ENCODE measurements at places on chromosomes 12 and 14.
A peak's percentile ranks its signal among the peaks of the same experiment; 100 is the strongest.

DNA sequence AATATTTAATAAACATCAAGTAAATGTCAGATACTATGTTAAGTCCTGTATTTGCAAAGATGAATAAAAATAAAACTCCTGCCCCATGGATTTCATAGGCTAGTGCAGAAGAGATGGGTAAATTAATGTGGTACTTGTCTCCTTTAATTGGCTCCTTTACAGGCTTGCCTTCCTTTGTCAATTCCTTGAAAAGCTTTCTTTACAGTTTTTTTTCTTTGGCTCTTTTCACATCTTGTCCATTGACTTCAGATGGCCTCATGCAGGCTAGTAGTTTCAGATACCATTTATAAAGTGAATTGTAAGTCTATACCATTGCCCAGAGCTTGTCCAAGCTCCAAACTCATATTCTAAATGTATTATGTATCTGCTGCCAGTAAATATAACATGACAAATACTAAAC lies 128.7 kb upstream of the GARIN2 start:
- DNase-seq: no peak

GRCh38 chr12:124684496-124684895 lies 117.1 kb upstream of the NCOR2 start:
- no peak for DNase-seq

DNA sequence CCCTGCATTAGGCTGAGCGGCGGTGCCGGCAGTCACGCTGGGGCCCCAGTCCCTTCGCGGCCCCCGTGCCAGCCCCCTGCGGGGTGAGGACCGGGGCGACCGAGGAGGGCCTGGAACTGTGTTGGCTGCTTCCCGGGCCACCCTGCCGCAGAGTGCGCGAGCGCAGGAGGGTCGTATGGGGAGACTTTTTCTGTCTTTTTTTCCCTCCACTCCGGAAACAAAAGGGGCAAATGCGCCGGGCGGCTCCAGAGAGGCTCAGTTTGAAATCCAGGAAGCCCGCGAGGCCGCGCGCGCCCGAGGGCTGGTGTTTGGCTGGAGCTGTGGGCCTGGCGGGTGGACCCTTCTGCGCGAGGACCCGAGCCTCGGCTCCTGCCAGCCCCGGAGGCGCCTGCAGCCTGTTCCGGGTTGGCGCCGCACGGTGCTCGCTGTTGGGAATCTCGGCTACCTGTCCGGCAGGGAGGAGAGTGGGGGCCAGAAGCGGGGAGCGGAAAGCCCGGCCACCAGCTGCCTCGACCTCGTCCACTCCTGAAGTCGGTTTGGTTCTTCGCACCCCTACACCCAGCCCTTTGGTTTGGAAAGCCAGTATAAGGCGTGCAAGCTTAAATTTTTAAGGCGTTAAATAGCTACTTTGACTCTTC lies 638 bp downstream of the PLEKHG3 start:
- DNase-seq: peak; percentile 72

DNA sequence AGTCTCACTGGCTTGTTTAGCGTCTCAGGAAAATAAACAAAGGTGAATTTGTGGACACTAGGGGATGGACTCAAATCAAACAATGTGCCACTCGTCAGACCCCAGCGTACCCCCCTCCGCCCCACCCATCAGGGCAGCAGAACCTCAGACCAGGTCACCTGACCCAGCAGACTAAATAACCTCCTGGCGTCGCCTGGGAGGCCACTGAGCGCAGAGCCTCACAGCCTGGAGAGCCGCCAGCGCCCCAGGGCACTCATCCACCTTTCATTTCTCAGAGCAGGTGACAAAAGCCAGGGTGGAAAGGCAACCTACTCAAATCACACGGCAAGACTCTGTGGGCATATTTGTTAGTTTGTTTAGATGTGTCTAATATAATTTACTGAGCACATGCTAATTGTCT lies 100.9 kb downstream of the DICER1 start:
- no peak for DNase-seq

- no peak for DNase-seq
Measured at GRCh38 chr12:84964048-84964447, 51.4 kb upstream of the SLC6A15 start.

- no peak for DNase-seq
Measured at GRCh38 chr12:12779529-12779928, 5.9 kb upstream of the APOLD1 start.

- DNase-seq: no peak
Measured at GRCh38 chr14:65019944-65020566, 33.4 kb downstream of the FNTB start.

- DNase-seq: no peak
Measured at GRCh38 chr12:6145564-6145963, 21.1 kb upstream of the VWF start.

DNA sequence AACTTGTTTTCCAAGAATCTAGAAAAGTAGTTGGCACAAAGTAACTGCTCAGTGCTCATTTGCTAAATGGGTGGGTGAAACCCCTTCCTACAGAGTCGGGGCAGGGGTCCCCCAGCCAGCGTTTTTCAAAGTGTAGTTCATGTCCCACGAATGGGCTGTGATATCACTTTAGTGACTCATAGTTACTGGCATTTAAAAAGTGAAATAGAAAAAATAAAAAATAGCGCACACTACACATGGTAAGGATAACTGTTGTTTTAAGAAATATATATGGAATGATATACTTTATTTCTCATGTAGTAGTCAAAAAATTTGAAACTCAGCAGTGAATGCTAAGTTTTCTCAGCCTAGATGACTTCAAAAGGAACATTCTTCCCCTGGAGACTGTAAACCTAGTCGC lies 250.4 kb downstream of the CHST11 start:
- no peak for DNase-seq

- no peak for DNase-seq
Measured at GRCh38 chr14:75979648-75980565, 1.9 kb downstream of the TGFB3 start.

- DNase-seq: no peak
Measured at GRCh38 chr12:130336723-130337487, 782 bp upstream of the PIWIL1 start.

GRCh38 chr14:55152052-55152753 lies 23.2 kb downstream of the LGALS3 start:
- no peak for DNase-seq

DNA sequence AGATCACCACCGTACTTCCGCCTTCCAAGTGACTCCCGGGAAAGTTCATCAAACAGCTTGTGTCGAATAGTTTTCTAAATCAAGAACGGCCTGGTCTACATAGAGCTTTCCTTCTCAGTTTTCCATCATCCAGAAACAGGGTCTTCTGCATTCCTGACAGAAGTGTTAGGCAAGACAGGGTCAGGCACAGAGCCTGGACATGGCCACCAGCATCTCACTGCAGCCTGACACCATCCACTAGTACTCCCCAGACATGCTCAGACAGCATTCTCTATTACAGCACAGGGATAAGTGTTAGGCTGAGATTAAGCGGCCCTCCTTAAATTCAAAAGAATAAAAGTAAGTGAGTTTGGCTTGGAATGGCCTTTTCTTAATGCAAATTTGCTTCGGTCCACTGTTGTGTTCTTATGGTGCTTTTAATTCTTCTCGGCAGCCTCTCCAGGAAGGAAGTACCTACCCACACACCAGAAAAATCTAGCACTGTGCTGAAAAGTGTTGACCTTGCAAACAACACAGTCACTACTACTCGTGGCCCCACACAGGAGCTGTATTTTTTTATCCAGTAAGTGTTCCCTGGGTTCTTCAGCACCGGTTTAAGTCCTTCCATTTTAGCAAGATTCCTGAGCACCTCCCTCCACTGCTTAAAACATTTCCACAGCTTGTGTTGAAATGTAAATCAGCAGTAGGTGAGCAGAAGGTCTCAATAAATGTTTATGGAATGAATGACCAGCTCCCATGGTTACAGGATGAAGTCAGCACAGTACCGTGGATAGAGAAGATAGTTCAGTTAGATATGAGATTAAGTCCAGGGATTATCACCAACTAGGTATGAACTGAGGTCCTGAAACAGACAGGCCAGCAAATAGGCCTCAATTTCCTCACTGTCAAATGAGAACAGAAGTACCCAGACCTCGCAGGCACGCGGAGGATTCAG lies 44.1 kb downstream of the SETD3 start:
- no peak for DNase-seq

- no peak for DNase-seq
Measured at GRCh38 chr12:86723326-86723725, 467.1 kb upstream of the MGAT4C start.

DNA sequence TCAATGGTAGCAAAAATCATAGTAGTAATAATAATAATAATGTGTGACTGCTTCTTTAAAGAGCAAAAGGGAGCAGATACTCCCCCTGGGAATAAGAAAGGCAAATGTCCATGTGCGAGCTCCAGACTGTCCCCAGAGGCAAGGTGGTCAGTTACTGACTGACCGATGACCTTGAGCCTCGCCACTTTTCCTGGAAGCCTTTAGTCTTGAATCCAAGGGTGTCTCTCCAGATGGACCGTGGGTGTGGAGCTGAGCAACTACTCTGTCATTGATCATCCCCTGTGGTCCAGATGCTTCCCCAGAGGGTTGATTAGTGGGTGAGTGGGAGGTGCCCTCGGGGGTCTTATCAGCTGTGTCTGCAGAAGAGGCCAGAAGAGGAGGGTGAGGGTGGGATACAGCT lies 418.5 kb upstream of the TBX3 start:
- DNase-seq: no peak

DNA sequence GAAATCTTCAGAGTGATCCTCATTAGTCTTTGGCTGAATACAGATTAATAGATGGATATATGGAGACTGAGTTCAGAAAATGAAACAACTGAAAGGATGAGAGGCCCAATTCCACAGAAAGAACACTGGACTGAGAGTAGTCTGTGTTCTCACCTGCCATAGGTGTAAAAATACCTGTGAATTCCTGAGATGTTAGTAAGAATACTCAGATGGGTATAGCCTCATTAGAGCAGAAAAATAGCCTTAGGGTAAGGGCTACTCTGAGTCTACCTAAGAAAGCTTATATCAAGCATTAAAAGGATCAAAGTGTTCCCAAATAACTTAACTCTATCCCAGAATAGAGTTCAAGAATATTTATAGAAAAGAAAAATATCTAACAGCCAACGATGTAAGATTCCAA lies 1510.3 kb upstream of the SEL1L start:
- DNase-seq: no peak

GRCh38 chr12:106455111-106455510 lies 97.6 kb downstream of the POLR3B start:
- no peak for DNase-seq

- DNase-seq: peak; percentile 14
Measured at GRCh38 chr14:101060171-101060601, 156.7 kb upstream of the RTL1 start.

DNA sequence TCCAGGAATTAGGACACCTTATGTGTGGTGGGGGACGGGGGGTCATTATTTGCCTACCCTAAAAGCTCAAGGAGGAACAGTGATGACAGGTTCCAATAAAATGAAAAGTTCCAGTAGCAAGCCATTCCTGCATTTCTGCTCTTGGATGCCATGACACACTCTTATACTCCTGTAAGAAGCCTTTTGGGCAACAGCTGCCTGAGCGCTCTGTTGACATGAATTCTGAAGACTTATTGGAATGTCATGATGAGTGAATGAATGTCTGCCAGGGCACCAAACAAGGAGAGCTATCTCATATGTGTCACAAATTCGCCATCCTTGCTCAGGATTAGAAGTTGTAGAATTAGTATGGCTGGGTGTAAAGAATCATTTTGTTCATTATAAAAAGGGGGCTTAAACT lies 36.3 kb downstream of the PTGER2 start:
- DNase-seq: no peak
